ENCODE measurements at places on chromosomes 1 and 21.
A peak's percentile ranks its signal among the peaks of the same experiment; 100 is the strongest.

DNA sequence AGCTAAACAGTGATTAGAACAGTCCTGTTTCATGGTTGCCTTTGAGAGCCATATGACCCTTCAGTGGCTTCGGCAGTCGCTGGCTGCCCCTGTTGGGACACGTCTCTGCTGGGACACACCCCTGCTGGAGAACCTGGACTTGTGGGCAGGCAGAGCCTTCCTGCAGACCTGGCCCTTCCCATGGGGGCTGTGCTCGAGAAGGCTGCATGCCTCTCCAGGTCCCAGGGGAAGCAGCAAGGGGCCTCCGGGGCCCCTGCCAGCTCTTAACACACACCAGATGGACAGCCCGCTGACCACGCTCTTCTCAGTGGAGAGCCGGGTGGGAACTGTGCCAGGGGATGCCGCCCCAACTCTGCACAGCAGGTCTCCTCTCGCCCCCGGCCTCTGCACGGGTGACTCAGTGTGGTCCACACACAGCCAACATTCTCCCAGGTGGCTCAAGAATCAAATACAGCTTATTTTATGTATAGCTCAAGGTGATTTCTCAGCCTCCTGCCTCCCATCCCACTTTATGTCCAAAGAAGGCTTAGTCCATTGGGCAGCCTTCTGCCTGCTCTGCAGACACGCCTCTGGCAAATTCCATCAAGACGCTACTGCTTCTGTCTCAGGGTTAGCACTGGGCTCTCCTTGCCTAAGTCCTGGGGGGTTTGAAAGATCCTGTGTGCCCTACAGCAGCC lies 450.8 kb downstream of the KIF26B start:
- no peak for DNase-seq

- no peak for DNase-seq
Measured at GRCh38 chr1:220335668-220336067, 63.4 kb upstream of the RAB3GAP2 start.

GRCh38 chr1:151579436-151580225 lies 32.2 kb upstream of the SNX27 start:
- no peak for DNase-seq

GRCh38 chr1:38031513-38031866 lies 15.1 kb downstream of the POU3F1 start:
- DNase-seq = no peak

DNA sequence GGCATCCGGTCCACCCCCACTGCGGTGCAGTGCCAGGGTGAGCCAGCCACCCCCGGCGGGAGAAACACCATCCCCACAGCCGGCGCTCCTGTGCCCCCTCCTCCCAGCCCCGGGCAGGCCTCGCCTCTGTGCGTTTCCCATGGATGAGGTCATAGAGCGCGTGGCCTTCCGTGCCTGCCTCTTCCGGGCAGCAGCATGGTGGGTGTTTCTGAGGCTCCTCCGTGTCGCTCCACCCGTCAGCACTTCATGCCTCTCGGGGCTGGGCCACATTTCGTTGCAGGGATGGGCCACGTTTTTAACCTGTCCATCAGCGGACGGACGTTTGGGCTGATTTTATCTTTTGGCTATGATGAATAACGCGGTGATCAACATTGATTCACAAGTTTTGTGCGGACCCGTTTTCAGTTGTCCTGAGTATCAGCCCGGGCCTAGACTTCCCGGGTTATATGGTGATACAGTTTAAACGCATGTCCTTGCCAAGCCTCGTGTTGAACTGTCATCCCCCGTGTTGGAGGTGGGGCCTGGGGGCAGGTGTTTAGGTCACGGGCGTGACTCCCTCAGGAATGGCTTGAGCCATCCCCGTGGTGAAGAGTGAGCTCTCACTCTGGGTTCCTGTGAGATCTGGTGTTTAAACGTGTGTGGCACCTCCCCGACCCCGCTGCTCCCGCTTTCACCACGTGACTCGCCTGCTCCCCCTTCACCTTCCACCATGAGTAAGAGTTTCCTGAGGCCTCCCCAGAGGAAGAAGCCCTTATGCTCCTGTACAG lies 64.8 kb downstream of the SLX9 start:
- peak; percentile 54 for DNase-seq

All from bone marrow (tissue), 2 donors.